ENCODE measurements at places on chromosomes 6 and 20.
A peak's percentile ranks its signal among the peaks of the same experiment; 100 is the strongest.

GRCh38 chr20:50681359-50682064 is 9.8 kb downstream of the RIPOR3 start:
- DNase-seq = no peak

- DNase-seq = peak; percentile 29
These were observed at the start of gene ENPP1 for GRCh38 chr6:131807644-131808459. Gene ENPP1, plus strand, starts transcription at chr6:131808020. Its CDS starts 16 bp downstream, at chr6:131808036.

DNA sequence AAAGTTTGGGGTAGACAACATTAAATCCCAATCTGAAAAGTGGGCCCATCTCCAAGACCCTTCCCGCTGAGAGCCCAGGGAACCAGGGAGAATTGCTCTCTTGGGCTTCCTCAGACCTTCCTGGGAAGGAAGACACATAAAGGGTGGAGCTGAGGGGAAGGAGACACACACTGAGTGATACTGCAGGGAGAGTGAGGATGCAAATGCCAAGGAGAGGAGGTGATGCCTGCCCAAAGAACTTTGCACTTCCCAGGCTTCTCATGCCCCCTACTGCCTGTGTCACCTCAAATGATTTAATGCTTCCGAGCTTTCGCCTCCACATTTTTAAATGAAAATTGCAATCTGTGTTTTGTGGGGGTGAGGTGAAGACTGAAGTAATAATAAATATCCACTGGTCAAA is 7.5 kb upstream of the BTN2A1 start:
- no peak for DNase-seq

DNA sequence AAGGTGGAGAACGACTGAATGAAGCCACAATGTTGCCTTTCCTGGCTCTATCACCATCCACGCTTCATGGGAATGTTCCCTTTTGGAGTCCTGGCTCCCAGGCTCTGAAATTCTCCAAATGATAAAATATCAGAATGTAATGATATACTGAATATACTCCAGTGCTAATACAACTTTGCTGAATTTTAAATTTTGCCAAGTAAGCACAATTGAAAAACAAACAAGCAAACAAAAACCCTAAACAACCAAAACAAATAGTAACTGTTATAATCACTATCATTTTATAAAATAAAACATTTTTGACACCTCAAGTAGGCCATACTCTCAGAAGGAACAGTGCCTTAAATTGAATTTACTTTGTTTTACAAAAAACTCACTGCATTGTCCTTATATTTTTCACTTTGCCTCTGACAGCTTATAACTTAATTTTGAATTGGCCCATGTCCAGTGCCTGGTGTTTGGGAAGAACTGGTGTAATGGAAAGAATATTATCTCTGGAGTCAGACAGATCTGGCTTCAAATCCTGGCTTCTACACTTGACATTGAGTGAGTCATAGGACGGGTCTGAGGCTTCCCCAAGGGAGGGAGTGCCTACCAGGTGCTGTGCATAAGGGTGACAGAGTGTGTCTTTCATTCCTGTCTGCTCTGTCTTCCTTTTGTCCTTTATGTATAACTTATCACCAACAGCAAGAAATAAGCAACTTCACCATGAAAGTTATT is 698.3 kb downstream of the EPM2A start:
- no peak for DNase-seq

DNA sequence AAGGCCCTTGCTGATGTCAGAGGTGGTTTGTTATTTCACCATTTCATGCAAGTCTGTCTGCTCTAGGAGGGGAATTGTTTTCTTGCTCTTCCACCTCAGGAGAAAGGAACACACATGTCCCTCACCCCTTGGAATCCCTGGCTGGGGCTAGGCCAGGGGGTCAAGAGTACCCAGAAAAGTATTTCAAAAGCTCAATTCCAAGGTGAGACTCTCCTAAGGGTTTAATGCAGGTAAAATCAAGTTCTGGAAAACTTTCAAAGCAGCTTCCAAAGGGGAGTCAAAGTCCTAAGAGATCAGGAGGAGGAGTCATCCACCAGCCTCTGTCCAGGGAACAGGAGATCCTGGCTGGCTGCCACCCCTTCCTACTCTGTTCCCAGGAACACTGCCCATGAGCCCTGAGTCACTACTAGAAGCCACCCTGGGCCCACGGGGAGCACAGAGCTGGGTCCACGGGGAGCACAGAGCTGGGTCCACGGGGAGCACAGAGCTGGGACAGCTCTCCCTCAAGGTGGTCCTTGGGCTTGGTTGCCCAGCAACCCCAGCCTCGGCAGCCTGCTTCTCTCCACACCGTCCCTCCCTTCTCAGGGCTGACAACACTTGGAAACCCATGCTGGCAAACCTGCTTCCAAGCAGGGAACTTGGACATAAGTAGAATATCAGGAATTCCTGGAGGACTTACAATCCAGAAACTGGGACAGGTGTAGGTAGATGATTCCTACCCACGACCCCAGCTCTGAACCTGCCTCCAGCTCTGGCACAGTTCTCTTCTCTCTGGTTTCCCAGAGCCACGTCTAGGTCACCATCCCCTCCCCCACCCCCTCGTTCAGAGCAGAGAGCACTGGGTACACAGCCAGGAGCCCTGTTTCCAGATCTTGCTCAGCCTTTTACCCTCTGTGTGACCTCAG is 35.3 kb upstream of the CDKN1A start:
- DNase-seq = no peak

GRCh38 chr6:33407132-33407718 is 3.6 kb upstream of the PHF1 start:
- no peak for DNase-seq

GRCh38 chr6:143200167-143200770 is 139.6 kb downstream of the AIG1 start:
- DNase-seq = no peak

GRCh38 chr20:51950926-51951325 is 148.6 kb upstream of the SALL4 start:
- no peak for DNase-seq

- DNase-seq = no peak
These were observed 2.6 kb downstream of the SS18L1 start for GRCh38 chr20:62146019-62146755.

GRCh38 chr6:126803769-126804168 is 314.7 kb upstream of the RSPO3 start:
- no peak for DNase-seq

GRCh38 chr20:14888134-14888533 is 550.7 kb upstream of the FLRT3 start:
- no peak for DNase-seq

GRCh38 chr20:45470937-45471336 is 1.4 kb downstream of the WFDC2 start:
- DNase-seq = no peak

GRCh38 chr6:136439514-136440190 is 110.6 kb downstream of the MAP7 start:
- no peak for DNase-seq

- no peak for DNase-seq
These were observed 256.1 kb upstream of the RUNX2 start for GRCh38 chr6:45072016-45072415.

DNA sequence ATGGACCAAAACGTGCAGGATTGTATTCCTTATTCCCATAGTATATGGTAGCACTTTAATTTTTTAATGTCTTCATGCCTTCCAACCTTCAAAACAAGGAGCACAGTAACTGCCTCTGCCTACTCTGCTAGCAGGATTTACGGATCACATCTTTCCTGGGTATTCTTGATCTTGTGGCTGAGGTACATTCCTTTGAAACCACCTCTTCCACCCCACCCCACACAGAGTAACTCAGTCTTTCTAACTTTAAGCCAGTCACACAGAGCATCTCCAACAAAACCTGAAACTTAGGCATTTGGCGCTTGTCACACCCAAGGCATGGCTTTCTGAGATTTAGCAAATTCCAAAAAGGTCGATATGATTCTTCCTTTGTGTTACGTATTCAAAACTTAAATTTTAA is 2.3 kb upstream of the ID4 start:
- no peak for DNase-seq

DNA sequence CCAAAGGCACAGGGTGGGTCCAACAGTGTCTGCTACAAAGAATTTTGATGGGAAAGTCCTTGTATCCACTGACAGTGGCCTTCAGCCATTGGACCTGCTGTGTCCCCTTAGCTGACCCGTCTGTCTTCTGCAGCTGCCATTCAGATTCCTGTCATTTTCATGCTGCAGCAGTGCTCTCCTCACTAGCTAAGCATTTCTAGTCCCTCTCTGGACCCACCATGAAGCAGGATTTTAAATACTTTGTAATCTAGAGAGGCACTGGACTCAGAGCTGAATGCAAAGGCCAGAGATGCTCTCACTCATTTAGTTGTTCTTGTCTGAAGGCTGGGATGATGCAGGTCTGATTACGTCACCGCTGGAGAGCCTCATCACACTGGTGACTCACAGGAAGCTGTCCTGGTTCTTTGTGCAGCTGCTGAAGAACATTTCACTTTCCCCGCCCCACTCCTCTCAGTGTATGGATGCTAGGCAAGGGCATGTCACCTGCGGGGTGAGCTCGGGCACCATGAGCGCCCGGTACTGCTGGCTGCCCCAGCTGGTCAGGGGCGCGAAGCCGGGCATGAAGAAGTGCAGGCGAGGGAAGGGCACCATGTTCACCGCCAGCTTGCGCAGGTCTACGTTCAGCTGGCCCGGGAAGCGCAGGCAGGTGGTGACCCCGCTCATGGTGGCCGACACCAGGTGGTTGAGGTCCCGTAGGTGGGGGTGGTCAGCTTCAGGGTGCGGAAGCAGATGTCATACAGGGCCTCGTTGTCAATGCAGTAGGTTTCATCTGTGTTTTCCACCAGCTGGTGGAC is 19.4 kb upstream of the TUBB2A start:
- DNase-seq = no peak

All from NCI-H1417 treated with DMSO at 0.1 percent for 48 hours (cell line).